Activated naive CD4-positive, alpha-beta T cell treated with anti-CD3 and anti-CD28 coated beads, Interleukin-2, amount 50 U/mL, for 16 hours (primary cell): ENCODE measurements at places on chromosomes 2 and 18.

- no peak for DNase-seq
Observed at GRCh38 chr2:160292225-160292624, 92.2 kb upstream of the ITGB6 start.

- DNase-seq, result no peak
Observed at GRCh38 chr2:88232074-88232782, 62.1 kb downstream of the THNSL2 start.

GRCh38 chr18:36771245-36771644 lies 57.6 kb downstream of the TPGS2 start:
- no peak for DNase-seq

- no peak for DNase-seq
Observed at GRCh38 chr18:13524811-13525210, 201.5 kb downstream of the FAM210A start.

GRCh38 chr2:9110893-9111569 lies 95.6 kb upstream of the ASAP2 start:
- no peak for DNase-seq

- no peak for DNase-seq
Observed at GRCh38 chr2:26609839-26610277, 31.3 kb downstream of the CIB4 start.

- no peak for DNase-seq
Observed at GRCh38 chr2:64667535-64667934, 13.8 kb upstream of the SERTAD2 start.

DNA sequence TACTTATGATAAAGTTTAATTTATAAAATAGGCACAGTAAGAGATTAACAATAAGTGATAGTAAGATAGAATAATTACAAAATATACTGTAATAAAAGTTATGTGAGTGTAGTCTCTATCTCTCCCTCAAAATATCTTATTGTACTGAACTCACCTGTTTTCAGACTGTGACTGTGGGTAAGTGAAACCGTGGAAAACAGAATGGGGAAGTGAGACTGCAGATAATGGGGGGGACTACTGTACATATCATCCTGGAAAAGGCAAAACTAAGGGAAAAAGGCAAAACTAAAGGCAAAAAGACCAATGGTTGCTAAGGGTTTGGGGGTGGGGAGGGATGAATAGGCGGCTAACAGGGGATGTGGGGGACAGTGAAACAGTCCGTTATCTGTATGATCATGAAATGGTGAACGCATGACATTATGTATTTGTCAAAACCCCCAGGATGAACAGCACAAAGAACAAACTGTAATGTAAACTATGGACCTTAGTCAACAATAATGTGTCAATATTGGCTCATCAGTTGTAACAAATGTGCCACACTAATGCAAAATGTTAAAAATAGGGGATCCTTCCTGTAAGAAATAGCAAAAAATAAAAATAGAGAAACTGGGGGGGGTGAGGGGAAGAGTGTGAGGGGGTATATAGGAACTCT lies 93.8 kb downstream of the EPB41L3 start:
- DNase-seq, result no peak

DNA sequence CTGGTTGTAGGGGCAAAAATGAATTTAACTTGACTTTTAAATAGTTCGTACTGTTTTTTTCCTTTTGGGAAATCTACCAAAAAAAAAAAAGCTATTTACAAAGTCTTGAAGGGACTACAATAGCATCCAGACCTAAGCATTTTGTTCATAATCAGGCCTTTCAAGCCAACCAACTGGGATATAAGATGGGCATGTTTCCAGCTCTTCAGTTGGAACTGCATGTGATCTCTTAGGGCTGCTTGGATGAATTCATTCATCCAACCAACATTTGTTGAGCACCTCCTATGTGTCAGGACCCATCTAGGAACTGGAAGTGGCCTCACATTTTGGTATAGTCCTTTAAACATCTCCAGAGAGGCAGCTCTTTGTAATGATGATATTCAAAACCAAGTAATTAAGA lies 98.6 kb downstream of the AAK1 start:
- DNase-seq, result no peak

GRCh38 chr2:199278099-199278498 lies 179.6 kb downstream of the SATB2 start:
- no peak for DNase-seq

- DNase-seq, result peak; percentile 33
Observed at GRCh38 chr2:240149943-240150784, 9.7 kb upstream of the OTOS start.

GRCh38 chr2:236180076-236180816 lies 12.1 kb upstream of the GBX2 start:
- DNase-seq, result no peak

DNA sequence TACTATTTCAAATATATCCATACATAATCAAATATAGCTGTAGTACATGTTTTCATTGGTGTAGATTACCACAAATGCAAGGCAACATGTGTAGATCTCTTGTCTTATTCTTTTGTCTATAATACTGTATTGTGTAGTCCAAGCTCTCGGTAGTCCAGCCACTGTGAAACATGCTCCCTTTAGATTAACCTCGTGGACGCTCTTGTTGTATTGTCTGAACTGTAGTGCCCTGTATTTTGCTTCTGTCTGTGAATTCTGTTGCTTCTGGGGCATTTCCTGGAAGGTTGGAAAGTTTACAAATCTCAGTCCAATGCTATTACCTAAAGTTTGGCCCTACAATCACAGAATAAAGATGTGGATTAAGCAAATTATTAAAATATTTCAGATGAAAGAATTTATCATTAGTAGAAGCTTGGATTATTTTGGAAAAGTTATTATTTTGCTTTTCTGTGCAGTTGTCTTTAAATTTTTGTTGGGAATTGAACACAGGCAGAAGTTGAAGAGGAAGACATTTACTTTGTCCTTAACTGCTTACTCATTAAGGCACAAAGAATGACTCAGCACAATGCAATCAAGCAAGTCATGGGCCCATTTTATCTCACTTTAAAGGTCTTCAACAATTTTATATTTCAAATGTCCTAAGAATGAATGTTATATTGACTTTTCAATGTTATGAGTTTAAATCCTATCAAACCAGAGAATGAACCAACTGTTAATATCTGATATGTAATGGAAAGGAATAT lies 103.4 kb upstream of the CAVIN2 start:
- no peak for DNase-seq
